ENCODE measurements at places on chromosomes 16 and 17.

- no peak for DNase-seq
These were observed 580 bp downstream of the MT1X start for GRCh38 chr16:56682703-56683397.

DNA sequence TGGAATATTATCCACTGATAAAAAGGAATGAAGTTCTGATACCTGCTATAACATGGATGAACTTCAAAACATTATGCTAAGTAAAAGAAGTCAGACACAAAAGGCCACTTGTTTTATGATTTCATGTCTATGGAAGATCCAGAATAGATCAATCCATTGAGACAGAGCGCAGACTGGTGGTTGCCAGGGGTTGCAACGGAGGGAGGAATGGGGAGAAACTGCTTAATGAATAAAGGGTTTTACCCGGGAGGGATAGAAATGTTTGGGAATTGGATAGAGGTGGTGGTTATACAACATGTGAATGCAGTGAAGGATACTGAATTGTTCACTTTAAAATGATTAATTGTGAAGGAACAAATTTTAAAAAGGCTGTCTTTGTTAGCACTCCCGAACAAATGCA lies 30.2 kb downstream of the WDR59 start:
- no peak for DNase-seq

- peak; percentile 8 for DNase-seq
These were observed 18.1 kb upstream of the ABCC12 start for GRCh38 chr16:48173889-48174288.

DNA sequence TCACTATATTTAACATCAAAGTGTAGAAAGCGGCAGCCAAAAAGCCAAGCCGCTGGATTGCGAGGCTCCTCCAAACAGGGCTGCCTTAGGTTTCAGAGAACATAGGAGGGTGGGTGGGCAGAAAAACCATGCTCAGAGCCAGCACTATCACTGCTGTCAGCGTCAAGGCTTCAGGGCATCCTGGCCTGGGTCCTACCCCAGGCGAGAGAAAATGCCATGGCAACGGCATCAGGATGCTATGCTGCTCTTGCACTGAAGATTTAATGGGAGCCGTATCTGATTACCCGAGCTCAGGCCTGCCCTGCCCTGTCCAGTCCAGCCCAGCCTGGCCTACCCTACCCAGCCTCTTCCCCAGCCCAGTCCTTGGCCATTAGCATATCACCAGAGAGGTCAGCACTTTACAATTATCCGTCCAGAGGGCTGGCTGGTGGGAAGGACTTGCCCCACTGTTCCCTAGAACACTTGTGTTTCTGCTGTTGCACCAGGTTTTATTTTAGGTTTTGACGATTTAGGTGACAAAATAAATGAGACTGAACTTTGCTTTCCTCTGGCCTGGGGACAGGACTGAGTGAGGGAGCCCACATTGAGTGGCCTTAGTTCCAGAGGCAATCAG lies 61.1 kb downstream of the TOM1L2 start:
- DNase-seq, result no peak

DNA sequence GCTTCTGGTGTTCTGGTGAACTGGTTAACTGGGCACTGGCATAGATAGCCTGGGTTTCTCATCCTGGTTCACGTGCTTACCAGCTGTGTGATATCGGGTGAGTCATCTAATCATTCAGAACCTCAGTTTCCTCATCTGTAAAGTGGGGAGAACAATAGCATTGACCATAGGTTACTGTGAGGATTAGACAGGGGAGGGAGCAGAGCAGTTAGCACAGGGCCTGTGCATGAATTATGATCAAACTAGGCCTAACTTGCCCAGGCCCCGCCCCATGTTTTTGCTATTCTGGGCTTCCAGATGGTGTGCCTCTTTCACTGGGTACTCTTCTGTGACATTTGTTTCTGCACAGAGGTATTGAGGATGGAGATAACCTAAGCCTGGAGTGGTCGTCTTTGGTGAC lies 4.6 kb upstream of the KLHL36 start:
- DNase-seq, result peak; percentile 28

DNA sequence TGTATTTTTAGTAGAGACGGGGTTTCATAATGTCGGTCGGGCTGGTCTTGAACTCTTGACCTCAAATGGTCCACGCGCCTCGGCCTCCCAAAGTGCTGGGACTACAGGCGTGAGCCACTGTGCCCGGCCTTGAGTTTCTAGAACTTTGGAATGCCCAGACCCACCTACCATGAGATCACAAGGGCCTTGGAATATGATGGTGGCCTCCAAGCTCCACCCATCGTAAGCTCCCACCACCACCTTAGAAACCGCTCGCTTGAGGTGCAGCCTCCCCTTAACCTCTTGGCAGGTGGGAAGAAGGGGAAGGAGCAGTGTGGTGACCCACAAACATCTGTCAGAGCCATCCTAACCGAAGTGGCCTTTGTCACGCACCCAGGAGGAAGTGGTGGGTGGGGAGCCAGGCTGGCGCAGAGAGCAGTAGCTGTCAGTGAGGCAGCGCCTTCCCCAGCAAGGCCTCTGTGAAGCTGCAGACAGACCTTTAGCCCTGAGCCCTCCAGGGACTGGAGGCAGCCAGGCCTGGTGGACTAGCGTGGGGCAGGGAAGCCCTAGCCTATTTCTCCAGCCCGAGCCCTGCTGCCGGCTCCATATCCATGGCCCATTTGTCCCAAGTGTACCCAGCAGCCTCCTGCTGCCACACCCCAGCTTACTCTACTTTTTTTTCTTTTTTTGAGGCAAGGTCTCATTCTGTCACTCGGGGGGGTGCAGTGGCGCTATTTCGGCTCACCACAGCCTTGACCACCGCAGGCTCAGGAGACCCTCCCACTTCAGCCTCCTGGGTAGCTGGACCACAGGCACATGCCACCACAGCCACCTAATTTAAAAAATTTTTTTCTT lies 13.1 kb upstream of the SEPHS2 start:
- no peak for DNase-seq
